ENCODE measurements at places on chromosomes 5 and 9.
A peak's percentile ranks its signal among the peaks of the same experiment; 100 is the strongest.

DNA sequence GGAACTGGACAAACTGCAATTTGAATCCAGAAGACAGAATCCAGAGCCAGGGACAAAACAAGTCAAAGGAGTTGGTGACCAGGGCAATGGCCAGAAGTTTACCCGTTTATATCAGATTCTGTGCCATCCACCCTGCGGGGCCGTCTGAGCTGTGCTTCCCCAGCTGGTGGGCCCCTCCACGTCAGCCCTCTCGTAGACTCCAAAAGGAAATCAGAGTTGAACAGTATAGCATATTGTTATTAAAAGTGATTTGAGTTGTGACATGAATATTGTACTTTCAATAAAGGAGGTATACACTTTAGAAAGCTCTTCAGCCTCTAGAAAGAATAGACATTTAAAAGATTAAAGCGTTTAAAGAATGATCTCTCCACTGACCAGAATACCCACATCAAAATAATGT lies 102.4 kb downstream of the NFIB start:
- no peak for DNase-seq

GRCh38 chr9:15404171-15404570 lies 18.5 kb upstream of the SNAPC3 start:
- no peak for DNase-seq

GRCh38 chr9:133787754-133788025 lies 49.5 kb upstream of the SARDH start:
- peak; percentile 44 for DNase-seq

GRCh38 chr5:99076723-99077640 lies 148.2 kb upstream of the CHD1 start:
- no peak for DNase-seq

DNA sequence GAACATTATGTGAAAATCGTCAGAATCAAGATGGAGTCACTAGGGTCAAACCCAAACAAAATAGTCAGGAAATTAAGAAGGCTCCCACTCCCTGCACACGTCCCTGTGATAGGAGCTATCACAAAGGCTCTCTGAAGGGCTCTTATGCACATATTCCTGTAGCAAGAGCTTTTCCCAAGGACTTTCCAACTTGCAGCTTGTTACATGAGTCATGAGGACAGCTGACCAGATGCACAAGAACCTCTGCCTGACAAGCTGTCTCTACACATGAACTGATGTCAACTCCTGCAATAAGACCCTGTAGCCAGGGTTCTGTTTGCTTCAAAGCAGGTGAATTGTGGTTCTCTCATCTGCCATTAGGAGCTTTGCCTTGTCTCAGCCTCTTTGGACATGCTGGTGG lies 122.4 kb downstream of the OLFM1 start:
- DNase-seq: no peak

DNA sequence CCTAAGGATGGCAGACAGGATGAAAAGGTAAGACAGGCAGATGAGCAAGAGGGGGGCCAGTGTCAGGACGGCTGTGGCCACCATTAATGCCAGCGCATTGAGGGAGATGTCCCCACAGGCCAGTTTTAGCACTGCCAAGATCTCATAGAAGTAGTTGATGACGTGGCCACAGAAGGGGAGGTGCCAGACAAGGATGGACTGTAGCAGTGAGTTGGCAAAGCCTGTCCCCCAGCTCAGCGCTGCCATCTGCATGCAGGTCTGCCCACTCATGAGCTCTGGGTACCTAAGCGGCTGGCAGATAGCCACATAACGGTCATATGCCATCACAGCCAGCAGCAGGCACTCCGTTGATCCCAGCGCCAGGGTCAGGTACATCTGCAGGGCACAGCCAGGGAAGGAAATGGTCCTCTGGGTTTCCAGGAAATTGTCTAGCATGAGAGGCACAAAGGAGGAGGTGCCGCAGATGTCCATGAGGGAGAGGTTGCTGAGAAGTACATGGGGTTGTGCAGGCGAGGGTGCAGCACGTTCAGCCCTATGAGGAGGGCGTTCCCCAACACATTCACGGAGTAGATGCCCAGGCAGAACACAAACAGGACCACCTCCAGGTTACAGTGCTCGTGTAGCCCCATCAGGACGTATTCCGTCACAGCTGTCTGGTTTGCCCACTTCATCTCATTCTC lies 10.8 kb downstream of the OR13J1 start:
- DNase-seq: peak; percentile 36

GRCh38 chr5:126186210-126186609 lies 237.0 kb upstream of the GRAMD2B start:
- no peak for DNase-seq

- no peak for DNase-seq
These were observed 3.7 kb upstream of the DPM2 start for GRCh38 chr9:127941062-127941960.

DNA sequence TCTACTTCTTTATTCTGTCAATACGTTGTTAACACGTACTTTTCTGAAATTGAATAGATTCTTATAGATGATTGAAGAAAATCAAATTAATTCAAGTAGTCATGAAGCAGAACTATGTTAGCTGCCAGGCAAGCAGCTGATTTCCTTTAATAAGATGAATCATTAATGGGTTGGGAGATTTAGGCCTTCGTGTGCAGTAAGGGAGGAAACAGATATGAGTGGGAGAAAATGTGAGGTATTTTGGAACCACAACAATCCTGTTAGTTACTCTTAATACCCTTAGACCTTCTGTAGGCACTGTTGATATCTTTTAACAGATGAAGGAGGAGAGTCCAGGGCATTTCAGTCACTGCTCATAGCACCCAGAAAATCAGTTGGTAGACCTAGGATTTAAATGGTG lies 121.0 kb downstream of the AOPEP start:
- DNase-seq: peak; percentile 73

DNA sequence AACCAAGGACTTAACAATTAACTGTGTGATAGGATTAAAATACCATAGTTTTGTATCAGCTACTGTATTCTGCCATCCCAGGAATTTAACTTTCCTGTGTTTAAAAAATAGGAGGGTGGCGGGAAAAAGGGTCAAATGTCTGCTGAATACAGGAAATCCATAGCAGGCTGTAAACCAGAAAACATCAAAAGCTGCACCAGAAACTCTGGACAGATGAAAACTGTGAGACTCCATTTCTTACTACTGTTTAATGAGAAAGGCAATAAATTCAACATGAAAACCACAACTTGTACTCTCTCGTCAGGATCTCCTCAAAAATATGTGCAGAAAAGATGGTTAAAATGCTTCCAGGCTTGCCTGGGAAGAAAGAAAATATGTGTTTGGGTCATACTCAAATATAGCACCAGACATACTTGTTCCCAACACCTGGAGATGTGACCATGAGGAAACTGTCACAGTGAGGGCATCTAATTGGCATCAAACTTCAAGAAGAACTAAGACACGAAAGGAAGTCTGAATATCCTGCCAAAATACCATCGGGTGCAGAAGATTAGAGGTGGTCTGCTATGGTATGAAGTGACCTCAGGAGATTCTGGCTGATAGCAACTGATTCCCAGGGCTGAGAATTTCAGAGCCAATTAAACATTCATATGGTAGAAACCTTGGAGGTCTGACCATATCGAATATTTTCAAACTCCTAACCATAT lies 164.7 kb upstream of the TARS1 start:
- peak; percentile 58 for DNase-seq

GRCh38 chr9:120490888-120491595 lies 88.9 kb downstream of the CDK5RAP2 start:
- peak; percentile 21 for DNase-seq

DNA sequence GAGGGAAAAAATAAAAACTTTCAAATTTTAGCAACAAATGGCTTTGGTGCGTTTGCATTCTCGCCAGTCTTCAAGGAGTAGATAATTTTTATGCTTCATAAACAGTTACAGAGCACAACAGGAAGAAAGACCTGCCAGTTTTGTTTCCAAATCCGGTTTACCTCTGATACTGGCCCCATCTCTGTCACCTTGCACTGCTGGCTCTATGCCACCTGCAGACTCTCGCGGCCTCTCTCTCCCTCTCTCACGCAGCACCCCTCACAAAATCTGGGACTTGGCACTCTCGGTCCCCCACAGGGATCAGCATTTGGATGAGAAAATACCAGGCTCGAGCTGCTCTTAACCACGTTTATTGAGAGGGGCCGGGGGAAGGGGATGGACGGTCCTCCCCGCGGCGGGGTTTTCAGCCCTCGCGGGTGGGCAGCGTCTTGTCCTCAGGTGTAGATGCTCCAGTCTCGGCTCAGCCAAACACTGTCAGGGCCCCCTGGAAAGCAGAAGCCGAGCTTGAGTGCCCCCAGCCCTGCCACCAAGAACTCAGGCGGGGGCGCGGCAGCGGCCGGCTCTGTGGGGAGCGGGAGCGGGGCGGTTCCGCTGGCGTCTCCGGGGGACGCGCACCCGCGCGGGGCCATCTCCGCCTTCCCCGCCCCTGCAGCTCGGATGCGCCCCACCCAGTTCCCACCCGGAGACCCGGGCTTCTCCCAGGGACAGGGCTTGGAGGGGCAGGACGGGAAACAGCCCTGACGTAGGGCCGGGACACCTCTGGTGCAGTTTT lies 1.3 kb downstream of the SCGB3A1 start:
- no peak for DNase-seq

DNA sequence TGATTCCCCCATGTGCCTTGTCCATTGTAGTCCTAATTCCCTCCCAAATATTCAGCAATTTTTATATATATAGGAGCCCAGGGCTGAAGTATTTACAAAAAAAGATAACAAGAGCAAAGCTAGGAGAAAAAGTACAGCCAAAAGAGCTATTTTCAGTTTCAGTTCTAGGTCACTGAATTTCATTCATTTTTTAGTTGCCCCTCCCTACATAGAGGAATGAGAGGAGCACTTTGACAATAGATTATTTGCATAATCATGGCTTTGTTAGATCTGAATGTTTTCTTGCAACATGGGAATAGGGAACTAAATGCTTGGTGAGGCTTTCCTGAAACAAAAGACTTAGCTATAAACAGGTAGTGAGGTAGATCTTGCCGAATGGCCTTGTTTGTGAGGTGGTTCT lies 15.3 kb upstream of the F2RL2 start:
- no peak for DNase-seq

- DNase-seq: peak; percentile 22
These were observed 156.3 kb downstream of the GOLPH3 start for GRCh38 chr5:32017692-32018367.

DNA sequence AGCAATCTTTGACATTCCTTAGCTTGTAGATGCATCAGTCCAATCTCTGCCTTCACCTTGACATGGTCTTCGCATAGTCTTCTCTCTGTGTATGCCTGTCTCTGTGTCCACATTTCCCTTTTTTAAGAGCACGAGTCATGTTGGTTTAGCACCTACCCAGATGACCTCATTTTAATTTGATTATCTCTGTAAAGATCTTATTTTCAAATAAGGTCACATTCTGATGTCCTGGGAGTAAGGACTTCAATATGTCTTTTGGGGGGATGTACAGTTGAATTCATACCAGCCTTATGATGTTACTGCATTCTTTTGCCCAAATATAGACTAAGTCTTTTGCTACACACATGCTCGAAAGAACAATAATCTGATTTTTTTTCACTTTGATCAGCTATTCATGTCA lies 6.9 kb downstream of the KCTD16 start:
- no peak for DNase-seq

DNA sequence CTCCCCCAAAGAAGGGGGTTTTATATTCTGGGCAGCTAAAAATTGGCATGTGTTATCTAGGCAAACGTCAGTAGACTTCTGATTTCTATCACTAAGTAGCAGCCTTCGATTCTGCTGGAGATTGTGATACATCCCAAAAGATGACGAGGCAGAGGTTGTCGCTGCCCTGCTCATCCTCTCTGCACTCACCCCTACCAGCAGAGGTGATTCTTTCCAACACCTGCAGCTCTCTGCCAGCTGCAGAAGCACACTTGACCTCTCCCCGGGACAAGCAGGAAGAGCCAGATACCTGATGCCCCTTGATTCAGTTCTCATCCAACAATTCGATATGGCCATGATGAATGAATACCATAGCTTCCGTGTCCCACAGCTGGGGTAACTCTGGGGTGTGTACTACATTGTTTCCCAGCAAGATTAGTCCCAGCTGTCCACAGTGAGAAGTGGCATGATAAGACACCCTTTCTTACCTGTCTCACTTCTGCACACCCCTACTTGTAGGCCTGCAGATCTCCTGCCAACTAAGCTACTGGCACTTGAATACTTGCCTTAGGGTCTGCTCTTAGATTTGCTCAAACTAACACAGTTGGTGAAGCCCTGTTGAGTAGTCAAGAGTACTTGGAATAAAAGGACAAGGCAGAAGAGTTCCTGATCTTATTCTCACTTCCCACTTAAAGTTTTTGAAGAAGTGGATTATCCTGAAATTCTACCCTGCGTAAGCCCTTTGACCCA lies 37.6 kb upstream of the SMAD5 start:
- DNase-seq: no peak

DNA sequence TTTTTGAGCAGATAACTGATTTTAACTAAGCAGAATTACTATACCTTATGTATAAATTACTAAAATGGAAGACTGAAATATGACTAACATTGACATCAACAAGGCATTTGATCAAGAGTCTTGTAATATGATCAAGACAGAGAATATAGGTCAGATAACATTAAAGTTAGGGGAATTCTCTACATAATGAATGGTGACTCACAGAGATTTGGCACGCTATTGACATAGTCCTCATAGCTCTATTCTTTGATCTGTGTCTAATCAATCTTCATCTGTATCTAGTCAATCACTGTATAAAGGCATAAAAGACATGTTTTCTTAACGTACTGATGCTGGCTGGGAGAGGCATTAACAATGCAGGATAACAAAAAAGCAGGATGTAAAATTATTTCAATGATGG lies 17.4 kb downstream of the ABITRAM start:
- no peak for DNase-seq

GRCh38 chr5:123124859-123125595 lies 36.0 kb downstream of the PRDM6 start:
- DNase-seq: peak; percentile 20

DNA sequence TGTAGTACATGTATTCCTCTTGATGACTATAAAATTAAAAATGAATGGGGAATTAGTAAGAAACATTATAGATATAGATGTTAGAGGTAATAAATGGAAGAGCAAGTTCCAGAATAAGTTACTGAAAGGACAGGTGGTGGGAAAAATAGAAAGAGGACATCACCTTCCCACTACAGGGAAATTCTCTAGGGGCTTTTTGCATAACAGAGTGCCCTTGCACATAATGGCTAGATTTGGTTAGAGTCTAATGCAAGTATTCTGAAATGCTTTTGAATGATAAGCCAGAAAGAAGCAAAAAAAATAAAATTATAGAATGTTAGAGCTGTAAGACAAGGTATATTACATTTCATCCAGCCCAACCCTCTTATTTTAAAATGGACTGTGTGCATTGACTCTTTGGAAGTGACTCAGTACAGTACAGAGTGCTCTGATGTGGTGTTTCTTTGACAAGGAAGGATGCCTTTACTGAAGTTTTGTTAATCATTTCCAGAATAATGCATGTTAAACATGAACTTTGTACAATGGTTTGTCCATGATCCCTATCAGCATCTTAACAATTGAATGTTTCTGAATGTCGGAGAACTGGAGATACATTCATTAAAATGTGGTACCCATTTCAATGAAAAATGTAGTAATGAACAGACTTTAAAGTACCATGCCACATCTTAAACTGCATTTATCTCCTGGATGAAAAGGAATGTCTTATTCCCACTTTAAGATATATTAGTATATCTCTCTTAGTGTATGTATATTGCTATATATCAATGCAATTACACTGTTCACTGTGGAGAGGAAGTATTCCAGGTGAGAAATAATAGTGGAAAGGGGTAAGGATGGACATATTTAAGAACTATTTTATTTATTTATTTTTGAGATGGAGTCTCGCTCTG lies 391.1 kb downstream of the ADGRV1 start:
- DNase-seq: no peak
